ENCODE measurements at places on chromosomes 6 and 20.

DNA sequence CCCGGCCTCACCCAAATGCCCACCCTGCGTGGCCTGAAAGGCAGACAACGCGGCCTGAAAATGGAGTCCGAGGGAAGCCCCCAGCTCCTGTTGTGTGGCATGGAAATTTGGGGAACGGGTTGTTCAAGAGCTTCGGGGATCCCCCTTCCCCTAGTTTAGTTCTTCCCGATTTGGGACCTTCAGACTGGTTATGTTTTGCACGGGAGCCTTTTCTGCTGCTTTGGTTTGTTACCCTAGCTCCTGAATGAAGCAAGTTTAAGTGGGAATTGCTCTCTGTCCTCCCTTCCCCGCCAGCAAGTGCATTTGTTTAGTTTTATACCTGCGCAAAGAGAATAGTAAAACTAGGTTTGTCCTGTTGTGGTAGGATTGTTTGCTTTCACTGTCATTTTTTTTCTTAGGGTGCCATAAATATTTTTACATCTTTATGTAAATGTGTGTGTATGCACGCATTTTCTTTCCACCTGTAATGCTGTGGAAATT lies 604 bp downstream of the SH3BGRL2 start:
- DNase-seq = no peak
- no peaks in the 10 kb centered on the region for H3K27me3 ChIP-seq
- no peaks in the 10 kb centered on the region for H3K36me3 ChIP-seq
- H3K4me3 ChIP-seq = peak overlapping the region; percentile 48
- H3K4me1 ChIP-seq = no peaks in the 10 kb centered on the region
- H3K27ac ChIP-seq = peak overlapping the region; percentile 96

- H3K36me3 ChIP-seq = no peaks in the 10 kb centered on the region
- H3K4me1 ChIP-seq = no peaks in the 10 kb centered on the region
- H3K27ac ChIP-seq = no peak overlapping the region
- no peaks in the 10 kb centered on the region for H3K27me3 ChIP-seq
- H3K4me3 ChIP-seq = no peak overlapping the region
- no peak for DNase-seq
Measured at GRCh38 chr20:50813801-50814200, 18.9 kb downstream of the BCAS4 start.

GRCh38 chr6:135922174-135922573 lies 70.7 kb downstream of the PDE7B start:
- no peak overlapping the region for H3K27ac ChIP-seq
- no peaks in the 10 kb centered on the region for H3K27me3 ChIP-seq
- no peaks in the 10 kb centered on the region for H3K4me1 ChIP-seq
- no peaks in the 10 kb centered on the region for H3K36me3 ChIP-seq
- no peak for DNase-seq
- no peak overlapping the region for H3K4me3 ChIP-seq

DNA sequence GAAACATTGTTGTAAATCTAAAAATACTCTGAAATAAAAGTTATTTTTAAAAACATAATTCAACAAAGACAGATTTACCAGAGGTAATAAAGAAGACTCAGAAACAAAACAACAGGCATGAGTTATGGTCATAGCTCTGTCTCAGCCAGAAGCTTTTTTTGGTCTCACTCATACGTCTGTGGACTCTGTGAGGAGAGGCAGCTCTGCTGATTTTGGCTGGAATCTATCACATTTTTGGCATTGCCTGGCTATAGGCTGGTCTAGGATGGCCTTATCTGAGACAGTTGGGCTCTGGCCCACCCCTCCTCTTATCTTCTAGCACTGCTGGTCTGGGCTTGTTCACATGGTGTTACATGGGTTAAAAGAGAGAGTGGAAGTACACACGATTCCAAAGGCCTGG lies 514.0 kb upstream of the BTBD3 start:
- no peak overlapping the region for H3K27ac ChIP-seq
- no peaks in the 10 kb centered on the region for H3K27me3 ChIP-seq
- no peak overlapping the region for H3K4me3 ChIP-seq
- H3K36me3 ChIP-seq = no peaks in the 10 kb centered on the region
- DNase-seq = no peak

DNA sequence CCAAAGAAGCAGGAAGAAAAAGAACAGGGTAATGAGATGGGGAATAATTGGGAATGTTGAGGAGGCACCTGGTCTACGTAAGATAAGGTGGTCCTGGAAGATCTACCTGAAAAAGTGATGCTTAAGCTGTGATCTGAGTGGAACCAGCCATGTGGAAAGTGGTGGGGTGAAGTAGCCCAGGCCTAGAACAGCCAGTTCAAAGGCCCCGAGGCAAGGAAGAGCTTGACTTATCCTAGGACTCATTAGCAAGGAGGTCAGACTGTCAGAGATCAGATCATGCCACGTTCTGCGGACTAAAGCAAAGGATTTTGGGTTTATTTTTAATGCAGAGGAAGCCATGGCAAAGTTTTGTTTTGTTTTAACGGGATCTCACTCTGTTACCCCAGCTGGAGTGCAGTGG lies 5.1 kb downstream of the SYCP2L start:
- no peaks in the 10 kb centered on the region for H3K4me1 ChIP-seq
- no peak overlapping the region for H3K27ac ChIP-seq
- no peak overlapping the region for H3K4me3 ChIP-seq
- no peaks in the 10 kb centered on the region for H3K36me3 ChIP-seq
- no peak for DNase-seq

DNA sequence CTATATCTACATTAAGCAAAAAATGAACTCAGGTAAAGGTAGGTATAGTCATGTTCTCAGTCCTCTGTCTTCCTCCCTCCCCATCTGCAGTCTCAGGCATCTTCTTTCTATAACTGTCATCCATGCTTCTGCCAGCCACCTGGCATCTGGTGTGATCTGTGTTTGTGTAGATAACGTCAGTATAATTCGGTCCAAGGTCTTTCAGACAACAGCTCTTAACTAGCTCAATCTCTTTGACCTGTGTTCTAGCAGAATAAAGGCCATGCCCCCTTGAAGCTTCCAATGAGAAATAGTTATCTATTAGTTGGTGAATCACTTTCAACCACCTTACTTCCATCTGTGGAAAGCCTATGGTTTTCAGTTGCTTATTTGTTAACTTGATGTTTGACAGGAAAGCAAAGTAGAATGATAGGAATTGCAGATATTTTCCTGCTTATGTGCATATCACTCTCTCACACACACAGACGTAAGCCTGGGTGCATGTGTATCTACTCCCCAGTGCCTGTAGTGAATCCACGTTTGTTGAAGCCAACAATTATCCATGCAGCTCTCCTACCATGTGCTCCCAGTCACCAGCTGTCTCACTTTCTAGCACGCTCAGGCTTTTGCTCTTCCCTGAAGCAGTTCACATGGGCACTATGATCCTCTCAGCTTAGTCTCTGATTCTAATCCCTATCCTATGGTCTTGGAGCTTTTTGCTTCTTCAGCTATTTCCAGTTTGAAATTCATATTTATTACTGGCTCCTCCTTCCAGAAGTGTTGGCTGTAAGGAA lies 433.7 kb upstream of the MANEA start:
- no peak for DNase-seq
- H3K4me1 ChIP-seq = no peaks in the 10 kb centered on the region
- H3K4me3 ChIP-seq = no peak overlapping the region

DNA sequence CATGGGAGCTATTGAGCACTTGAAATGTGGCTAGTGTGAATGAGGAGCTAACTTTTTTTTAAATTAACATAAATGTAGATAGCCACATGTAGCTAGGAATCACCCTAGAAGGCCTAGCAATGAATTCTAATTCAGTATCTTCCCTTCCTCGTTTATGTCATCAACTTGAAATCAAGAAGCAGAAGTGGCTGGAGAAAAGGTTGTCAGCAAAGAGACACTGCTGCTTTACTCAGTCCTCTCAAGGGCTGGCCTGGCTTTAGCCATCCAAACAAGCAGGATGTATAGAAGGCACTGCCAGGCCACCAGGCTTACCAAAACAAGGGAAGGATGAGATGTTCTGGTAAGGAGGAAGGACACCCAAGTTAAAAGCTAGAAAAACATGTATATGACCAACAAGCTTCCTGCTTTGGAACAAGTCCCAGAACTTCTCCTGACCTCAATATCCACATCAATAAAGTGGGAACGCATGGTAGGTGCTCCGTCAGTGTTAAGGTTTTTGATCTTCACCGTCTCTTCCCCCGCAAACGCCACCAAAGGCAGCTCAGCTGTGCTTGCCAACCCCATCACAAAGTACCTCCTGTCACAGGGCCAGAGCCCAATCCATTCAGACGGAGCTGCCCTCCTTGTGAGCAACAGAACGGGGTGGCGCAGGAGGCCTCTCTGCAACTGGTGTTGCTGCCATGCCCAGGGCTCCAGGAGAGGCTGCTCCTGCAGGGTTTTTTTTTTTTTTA lies 235.8 kb upstream of the RIN2 start:
- H3K4me1 ChIP-seq = no peaks in the 10 kb centered on the region
- no peak overlapping the region for H3K4me3 ChIP-seq
- H3K36me3 ChIP-seq = no peaks in the 10 kb centered on the region
- H3K27me3 ChIP-seq = no peaks in the 10 kb centered on the region
- no peak for DNase-seq
